ENCODE measurements at places on chromosomes 2 and 18.

DNA sequence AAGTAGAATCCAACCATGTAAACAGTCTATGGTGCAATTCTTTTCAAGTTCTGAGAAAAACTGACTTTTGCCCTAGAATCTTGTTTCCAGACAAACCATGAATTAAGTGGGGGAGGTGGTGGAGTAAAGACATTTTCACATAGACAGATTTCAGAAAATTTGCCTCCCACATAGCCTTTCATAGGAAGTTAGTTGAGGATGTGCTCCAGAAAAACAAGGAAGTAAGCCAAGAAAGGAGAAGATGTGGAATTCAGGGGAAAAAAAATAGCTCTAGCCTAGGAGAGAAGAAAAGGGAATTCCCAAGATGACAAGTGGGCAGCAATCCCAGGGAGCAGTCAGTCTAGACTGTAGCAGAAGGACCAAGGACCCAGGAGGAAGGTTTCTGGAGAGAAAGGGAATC lies 17.4 kb downstream of the RUFY4 start:
- DNase-seq = no peak

GRCh38 chr18:13390196-13390595 lies 171.6 kb downstream of the LDLRAD4 start:
- DNase-seq = no peak

- DNase-seq = no peak
Observed at GRCh38 chr2:69565431-69565839, 78.1 kb downstream of the AAK1 start.

GRCh38 chr18:59402432-59403090 lies 43.5 kb upstream of the LMAN1 start:
- peak; percentile 40 for DNase-seq

GRCh38 chr2:123512547-123512946 lies 512.5 kb upstream of the CNTNAP5 start:
- DNase-seq = no peak

GRCh38 chr2:235849489-235849888 lies 318.7 kb downstream of the GBX2 start:
- no peak for DNase-seq

GRCh38 chr18:22047485-22047884 lies 121.9 kb upstream of the GATA6 start:
- DNase-seq = no peak

GRCh38 chr2:204110338-204110741 lies 173.8 kb downstream of the ICOS start:
- DNase-seq = peak; percentile 5

- DNase-seq = no peak
Observed at GRCh38 chr2:98824256-98825019, 93.5 kb upstream of the MGAT4A start.

- DNase-seq = no peak
Observed at GRCh38 chr2:109084341-109084740, 44.7 kb upstream of the SH3RF3 start.

DNA sequence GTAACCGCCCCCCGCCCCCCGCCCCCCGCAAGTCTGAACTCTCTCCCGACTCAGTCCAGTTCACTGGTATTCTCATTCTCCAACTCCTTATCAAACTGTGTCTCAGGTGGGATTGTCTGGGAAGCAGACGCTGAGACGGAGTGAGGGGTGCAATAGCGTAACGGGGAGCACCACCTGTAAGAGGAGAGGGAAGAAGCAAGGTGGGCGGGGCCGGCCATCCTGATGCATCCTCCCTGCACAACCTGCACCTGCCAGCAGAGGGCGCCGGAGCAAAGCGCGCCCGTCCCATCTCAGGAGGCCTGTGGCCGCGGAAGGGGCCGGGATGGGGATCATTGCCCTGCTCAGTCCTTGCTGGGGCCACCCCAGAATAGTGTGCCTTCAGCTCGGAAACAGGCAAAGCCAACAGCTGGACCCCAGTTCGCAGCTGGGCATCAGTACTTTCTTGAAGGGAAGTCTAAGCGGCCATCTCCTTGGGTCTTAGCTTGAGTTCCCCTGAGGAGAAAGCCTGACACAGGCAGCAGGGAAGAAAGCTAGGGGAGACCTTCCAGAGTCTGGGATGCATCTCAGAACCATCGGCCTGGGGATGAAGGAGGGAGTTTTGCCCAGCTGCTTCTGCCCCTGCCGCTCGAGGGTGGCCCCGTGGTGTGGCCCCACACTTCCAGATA lies 208.0 kb downstream of the TFCP2L1 start:
- DNase-seq = no peak

- DNase-seq = no peak
Observed at GRCh38 chr2:227153758-227154486, 10.1 kb downstream of the COL4A4 start.

DNA sequence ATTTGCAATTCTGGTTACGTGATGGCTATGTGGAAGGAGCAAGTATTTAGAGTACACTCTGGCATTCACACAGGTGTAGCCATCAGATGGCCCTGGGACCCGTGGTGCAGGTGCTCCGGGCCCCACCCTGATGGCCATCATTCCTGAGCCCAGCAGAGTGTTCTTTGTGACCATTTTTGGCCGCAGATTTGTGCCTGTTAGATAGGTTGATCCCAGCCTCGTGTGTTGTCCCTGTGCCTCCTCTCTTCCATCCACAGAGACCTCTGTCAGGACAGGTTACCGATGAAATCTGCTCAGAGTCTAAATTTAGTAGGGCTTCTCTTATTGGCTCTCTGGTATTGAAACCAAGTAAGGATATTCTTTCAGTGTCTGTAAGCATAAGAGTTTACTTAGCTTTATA lies 33.9 kb downstream of the MAPRE2 start:
- no peak for DNase-seq

DNA sequence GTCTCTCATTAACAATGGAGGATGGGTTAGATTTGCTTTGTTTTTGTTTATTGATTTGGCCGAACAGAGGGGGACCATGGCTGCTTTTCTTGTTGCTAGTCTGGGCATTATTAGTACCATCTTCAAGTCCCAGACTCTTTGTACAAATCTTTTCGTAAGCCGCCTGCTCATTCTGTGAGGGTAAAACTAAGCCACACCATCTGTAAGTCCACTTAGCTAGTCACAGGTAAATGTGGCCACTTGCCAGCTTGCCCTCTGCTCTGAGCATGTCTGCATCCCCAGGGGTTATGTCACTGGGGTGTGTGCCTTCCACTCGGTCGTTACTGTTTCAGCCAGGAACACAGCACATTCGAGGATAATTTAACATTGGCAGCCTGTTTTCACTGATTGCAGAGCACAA lies 85.6 kb downstream of the SMIM21 start:
- no peak for DNase-seq

- peak; percentile 38 for DNase-seq
Observed at GRCh38 chr2:187842978-187843847, 289.0 kb upstream of the TFPI start.

DNA sequence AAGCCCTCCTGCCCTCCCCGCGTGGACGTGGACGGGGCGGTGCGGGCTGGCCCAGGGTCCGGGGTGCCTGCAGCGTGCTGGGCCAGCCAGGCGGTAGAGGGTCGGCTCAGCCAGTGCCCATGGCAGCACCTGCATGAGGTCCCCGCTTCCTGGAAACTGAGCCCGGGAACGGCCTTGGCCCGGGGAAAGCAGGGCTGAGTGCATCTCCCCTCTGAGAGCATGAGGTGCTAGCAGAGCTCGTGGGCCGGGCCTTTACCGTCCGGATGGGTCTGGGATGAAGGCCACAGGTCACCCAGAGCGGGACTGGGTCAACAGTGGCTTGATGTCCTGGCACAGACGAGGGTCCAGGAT lies 39.8 kb downstream of the TSHZ1 start:
- DNase-seq = no peak

DNA sequence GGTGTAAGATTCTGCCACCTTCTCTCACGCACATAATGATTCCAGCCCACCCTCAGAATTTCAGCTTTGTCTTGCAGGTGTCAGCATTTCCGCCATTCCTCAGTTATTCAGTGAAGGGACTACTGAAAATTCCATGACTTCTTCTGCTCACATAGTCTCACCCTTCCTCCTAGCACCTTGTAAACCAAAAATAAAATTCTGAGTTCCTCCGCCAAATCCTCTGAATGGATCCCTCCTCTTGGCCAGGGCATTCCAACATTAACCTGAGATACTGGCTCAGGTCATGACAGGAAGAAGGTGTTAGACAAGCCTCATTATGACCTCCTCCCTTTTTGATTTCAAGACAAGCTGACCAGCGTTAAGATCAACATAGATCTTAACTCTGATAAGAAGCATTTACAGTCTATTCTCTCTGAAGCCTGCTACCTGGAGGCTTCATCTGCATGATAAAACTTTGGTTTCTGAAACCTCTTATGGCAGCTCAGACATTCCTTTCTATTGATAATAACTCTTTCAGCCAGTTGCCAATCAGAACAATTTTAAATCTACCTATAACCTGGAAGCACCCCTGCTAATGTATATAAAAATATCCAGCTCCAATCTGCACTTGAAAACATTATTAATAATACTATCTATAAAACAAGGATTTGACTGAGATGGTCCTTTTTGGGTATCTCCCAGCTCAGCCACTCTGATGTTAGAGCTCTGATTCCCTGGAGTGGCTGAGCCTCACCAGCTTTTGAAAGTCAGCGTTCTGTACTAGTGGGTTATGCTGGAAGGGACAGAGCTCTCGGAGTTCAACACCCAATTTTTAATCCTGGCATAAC lies 136.4 kb upstream of the APCDD1 start:
- DNase-seq = no peak

GRCh38 chr2:162258686-162259085 lies 15.4 kb upstream of the FAP start:
- no peak for DNase-seq

GRCh38 chr2:232869138-232870017 lies 686 bp upstream of the SNORC start:
- no peak for DNase-seq

- no peak for DNase-seq
Observed at GRCh38 chr2:119772128-119772527, 12.4 kb downstream of the PTPN4 start.

GRCh38 chr2:115414466-115414865 lies 972.0 kb downstream of the DPP10 start:
- no peak for DNase-seq

GRCh38 chr2:43513796-43514195 lies 82.0 kb downstream of the THADA start:
- no peak for DNase-seq

DNA sequence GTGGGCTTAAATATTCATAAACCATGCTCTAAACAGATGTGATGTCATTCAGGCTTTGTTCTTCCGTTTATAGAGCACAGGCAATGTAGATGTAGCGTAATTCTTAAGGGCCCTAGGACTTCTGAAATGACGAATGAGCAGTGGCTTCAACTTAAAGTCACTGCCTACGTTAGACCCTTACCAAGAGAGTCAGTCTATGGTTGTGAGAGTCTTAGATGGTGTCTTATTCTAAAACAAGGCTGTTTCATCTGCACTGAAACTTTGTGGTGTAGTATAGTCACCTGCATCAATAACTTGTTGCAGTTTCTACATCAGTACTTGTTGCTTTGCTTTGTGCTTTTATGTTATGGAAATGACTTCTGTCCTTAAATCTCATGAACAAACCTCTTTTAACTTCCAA lies 56.0 kb downstream of the PIK3C3 start:
- DNase-seq = no peak

DNA sequence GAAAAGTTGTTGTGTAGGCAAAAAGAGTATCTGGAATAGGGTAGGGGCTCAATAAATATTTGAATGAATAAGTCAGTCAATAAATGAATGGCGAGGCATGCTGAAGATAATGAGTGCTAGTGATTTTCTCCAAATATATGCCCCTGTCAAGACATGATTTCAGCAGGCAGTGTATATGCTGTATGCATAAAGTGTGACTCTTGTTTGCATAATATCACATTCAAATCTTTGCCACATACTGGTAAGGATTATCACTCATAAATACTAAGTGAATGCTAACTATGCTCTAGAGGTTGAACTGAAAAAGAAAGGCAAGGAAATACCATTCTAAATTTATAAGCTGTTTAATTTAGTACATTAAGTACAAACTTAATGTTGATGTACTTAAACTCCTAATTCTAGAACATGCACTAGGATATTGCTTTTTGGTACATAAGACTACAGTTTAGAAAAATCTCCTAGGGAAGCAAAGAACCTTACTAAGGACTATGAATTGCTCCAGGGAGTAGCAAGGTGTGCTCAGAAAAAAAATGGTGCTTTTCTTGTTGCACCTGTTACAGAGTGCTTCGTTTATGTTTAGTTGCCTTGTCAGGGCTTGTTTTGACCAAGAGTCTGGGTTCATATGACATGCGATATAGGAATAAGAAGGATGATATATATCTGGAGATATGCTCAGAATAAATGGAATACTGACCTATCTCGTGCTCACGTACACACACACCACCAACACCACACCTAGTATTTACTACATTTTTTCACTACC lies 224.0 kb upstream of the TANK start:
- no peak for DNase-seq

DNA sequence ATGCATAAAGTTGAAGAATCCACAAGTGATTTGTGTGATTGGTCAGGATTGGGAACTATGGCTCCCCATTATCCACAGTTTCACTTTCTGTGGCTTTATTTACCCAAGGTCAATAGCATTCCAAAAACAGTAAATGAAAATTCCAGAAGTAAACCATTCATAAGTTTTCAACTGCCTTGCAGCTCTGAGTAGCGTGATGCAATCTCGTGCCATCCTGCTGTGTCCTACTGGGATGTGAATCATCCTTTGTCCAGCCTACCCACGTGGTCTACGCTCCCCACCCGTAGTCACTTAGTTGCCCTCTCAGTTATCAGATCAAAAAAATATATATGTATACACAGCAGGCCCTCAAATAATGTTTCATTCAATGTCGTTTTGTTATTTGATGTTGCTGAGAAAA lies 89.0 kb upstream of the DLGAP1 start:
- no peak for DNase-seq
